ENCODE measurements at places on chromosomes 5 and 9.
A peak's percentile ranks its signal among the peaks of the same experiment; 100 is the strongest.

- no peak for DNase-seq
Observed at GRCh38 chr9:137664676-137665075, 45.9 kb downstream of the EHMT1 start.

DNA sequence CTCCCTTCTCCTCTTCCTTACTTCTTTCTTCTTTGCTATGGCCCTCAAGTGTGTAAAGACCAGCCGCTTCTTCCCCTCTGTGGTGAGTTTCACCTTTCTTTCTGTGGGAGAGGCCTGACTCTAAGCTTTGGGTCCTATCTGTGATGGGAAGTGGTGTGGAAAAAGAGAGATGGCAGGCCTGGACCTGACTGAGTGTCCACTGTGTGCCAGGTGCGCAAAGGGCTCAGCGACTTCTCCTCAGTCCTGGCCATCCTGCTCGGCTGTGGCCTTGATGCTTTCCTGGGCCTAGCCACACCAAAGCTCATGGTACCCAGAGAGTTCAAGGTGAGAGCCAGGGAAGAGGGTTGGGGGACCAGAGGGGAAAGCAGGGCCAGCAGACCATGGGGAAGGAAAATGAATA lies 5.9 kb downstream of the SLC4A9 start:
- no peak for DNase-seq

DNA sequence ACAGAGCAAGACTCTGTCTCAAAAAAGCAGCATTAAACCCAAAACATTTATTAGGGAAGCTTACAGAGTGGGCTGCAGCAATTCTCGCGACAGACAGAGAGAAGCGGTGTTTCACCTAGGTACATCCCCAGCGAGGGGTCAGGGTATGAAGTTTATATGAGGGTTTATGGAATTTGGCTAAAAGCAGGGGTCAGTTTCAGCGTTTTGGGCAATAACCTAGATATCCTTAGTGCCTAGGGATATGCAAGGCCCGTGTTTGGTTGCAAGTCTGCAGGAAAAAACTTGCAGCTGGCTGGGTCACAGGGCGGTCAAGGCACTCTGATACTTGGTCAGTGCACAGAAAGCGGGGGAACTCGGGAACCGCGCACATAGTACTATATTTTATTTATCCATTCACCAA lies 649 bp upstream of the GLE1 start:
- DNase-seq = peak; percentile 21

DNA sequence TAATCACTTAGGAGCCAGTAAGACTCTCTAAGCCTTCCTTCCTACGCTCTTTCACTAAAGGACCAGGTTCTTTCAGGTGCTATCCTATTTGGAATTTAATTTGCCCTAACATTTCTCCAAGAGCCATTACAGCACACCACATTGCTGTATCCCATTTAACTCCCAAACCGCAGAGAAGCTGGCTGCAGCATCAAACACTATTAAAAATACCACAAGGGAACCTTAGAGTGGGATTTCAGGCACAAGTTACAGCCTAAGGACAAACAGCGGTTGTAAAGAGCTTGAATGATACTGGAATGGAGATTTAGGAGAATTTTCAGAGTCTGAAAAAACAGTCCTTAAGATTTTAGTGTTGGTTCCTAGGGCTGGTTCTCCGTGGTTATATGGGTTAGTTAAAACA lies 566.4 kb downstream of the RAB3C start:
- no peak for DNase-seq

DNA sequence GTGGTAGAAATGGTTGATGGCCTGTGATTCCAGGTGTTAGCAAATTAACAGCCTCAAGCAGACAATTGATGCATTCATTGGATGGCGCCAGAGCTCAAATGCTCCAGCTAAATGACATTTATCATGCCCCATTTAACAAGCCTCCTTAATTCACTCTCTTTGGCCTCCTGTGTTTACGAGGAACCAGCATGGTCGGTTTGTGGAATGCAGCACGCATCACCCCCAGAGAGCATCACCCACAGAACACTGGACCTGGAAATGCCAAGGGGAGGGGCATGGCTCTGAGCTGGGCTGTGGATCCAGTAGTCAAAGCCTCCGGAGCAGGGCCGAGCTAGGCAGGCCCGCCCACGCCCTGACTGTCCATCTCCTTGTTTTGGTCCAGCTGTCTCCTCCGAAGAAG lies 434.0 kb downstream of the GADD45G start:
- no peak for DNase-seq

GRCh38 chr5:14218897-14219573 lies 75.9 kb downstream of the TRIO start:
- DNase-seq = no peak

DNA sequence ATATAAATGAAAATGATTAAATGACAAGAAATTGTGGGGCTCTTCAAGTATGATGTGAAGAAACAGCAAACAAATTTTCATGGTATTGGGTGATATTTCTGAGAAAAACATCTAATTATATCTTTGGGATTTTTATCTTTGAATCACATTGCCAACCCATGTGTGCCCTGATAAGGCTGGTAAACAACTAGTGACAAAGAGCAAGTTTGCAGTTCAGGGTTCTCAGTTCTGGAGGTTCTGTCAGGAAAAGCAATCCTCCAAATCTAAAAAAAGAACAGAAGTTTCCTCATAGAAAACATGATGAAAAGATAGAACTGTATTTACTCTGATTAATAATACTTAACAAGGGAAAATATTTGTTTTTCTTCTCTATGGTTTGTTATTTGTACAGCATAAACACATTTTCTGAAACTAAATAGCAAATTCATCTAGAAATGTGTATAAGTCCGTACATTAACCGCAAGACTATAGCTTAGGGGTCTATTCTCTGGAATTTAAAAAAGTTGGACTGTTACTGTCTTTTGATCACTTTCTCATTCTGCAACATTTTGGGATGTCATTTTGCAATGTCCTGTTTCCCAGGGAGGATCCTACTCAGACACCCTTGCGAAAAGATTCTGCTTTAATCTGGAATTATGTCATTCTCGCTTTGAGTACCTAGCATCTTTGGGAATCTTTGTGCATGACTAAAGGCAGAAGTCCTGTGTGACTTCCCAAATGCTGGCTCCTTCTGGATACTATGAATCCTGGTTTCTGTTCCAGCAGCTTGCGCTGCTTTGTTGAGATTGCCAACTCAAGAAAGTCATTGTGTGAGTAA lies 308.5 kb downstream of the ADGRV1 start:
- no peak for DNase-seq

GRCh38 chr9:134329886-134330285 lies 3.6 kb downstream of the RXRA start:
- no peak for DNase-seq

DNA sequence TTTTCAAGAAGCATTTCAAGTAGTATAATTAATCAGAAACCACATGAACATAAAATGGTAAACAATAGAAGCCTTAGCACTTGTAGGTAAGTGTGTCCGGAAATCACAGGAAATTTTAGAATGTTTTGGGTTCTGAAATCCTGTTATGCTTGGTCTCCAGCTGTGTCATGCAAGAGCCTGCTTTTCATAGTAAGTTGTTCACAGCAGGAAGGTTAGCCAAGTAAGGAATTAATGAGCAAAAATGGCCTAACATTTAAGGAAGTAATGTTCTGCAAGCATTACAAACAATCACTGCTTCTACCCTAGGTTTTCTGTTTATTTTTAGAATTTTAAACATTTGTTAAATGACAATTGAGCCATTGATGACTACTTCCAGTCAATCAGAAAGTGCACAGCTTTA lies 669.5 kb downstream of the SLCO4C1 start:
- DNase-seq = no peak

DNA sequence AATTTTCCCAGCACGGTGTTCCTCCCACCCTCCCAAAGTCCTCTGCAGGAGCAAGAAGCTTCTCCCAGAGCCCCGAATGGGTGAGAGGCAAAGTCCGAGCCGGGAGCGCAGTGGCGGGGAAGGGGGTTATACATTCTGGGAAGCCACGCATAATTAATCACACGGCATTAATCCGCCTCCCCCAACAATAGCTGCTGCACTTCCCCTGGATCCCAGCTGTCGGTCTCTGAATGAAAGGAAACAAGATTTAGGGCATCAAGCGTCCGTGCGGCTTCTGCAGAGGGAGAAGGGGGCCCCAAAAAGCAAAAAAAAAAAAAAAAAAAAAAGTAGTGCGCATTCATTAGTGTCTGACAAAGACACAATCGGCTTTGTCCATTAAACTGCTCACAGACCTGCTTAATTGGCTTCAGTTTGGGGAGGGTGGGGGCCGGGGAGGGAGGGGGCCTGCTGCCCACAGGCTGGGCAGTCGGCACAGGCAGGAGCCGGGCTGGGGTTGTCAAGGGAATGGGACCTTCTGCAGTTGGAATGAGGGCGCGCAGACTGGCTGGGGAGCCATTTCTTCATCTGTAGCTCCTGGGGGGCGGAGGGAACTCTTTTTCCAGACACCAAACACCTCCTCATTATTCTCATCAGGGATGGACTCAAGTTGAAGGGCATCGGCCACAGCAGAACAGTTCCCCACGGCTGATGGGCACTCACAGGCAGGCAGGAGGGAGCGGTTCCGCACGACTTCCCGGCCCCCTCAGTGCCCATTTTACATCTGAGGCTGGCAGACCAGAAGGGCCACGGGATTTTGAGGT lies 3.4 kb downstream of the NOTCH1 start:
- DNase-seq = no peak

GRCh38 chr9:6383551-6384225 lies 29.3 kb upstream of the UHRF2 start:
- no peak for DNase-seq

- peak; percentile 21 for DNase-seq
Observed at GRCh38 chr9:114153761-114154599, 1.4 kb upstream of the COL27A1 start.

DNA sequence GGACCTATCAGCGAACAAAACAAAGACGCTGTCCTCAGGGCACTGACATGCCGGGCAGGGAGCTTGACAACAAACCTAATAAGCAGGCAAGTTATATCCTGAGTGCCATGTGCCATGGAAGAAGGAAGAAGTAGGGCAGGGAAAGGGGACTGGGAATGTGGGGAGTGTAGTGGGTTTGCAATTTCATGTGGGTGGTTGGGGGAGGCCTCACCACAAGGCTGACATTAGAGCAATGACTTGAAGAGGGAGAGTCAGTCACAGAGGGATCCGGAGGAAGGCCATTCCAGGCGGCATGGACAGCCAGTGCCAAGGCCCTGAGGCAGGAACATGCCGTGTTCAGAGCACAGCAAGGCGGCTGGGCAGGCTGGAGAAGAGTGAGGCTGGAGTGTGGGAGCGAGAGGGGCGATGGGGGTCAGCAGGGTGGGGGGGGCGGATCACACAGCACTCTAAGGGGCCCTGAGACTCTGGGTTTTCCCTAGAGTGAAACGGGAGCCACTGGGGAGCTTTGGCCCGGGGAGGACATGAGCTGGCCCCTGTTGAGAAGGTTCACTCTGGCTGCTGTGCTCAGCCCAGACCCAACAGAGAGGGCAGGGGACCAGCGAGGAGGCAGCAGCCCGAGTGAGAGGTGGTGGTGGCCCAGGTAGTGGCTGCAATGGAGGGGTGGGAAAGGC lies 86.3 kb downstream of the STK10 start:
- no peak for DNase-seq

- no peak for DNase-seq
Observed at GRCh38 chr5:2569774-2570542, 181.5 kb downstream of the IRX2 start.

DNA sequence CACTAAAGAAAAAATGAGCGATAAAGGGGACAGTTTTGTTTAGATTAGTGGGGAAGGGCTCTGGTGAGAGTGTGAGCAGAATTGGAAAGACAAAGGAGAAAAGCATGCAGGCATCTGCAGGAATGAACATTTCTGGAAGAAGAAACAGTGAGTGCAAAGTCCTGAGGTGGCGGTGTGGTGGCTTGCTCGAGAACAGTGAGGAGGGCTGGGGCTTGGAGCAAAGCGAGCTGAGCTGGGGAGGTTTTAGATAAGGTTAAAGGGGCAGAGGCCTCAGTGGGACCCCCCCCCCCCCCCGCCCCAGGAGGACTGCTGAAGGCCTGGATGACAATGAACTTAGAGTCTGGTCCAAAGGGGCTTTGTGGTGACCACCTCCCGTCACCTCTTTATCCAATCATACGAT lies 202.7 kb upstream of the MVB12B start:
- no peak for DNase-seq

GRCh38 chr9:76595645-76596044 lies 136.7 kb downstream of the GCNT1 start:
- peak; percentile 73 for DNase-seq

GRCh38 chr5:32713361-32713769 lies 2.2 kb downstream of the NPR3 start:
- DNase-seq = no peak

GRCh38 chr5:177357459-177358351 lies at the start of gene RGS14:
TSS of gene RGS14 (plus strand) at chr5:177357924. CDS start at chr5:177358025, 101 bp downstream.
- DNase-seq = peak; percentile 91

DNA sequence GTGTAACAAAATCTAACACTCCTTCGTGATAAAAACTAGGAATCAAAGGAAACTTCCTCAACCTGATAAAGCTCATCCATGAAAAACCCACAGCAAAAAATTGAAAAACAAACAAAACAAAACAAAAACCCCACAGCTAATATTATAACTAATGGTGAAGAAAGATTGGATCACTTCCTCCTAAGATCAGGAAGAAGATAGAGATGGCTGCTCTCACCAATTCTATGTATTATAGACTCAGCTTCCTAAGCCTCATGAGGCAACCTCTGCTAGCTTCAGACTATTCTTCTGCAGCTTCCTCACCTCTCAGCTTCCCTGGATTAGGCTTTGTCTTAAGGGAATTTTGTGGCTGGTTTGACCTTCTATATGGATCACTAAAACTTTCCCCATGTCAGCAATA lies 40.1 kb downstream of the PHAX start:
- DNase-seq = no peak

DNA sequence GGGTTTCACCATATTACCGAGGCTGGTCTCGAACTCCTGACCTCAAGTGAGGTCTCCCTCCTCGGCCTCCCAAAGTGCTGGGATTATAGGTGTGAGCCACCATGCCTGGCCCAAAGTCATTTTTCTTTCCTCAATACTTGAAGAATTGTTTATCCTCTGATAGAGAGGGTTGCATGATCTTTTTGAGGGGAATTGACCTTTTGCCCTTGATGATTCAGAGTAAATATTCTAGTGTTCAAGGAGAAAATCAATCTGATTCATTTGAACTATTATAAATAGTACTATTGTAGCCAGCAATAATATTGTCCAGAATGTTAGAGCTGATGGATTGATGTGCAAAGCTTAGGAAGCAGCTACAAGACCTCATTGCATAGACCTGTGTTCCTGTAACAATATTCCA lies 47.1 kb downstream of the UGCG start:
- DNase-seq = no peak

GRCh38 chr5:9524941-9525340 lies 20.9 kb downstream of the SEMA5A start:
- DNase-seq = no peak

DNA sequence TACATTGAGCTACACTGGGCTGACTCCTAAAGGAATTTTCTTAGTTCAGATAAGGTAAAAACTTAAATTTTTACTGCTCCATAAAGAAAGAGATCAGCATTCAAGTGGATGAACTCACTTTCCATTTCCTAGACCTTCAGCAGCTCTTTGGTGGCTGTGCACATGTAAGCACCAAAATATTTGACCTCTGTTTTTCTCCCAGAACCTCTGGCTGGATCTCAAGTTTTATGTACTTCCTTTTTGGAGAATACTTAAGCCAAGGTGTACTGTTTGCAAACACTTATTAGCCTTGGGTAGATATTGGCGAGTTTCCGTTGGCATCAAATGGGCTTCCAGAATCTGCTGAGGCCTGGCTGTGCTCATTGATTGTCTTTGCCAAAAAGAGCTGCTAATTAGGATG lies 10.3 kb downstream of the TNC start:
- no peak for DNase-seq

GRCh38 chr5:168552146-168552545 lies 23.0 kb downstream of the FBLL1 start:
- no peak for DNase-seq
